T-helper 17 cell (primary cell): ENCODE measurements at places on chromosomes 16 and 17.

DNA sequence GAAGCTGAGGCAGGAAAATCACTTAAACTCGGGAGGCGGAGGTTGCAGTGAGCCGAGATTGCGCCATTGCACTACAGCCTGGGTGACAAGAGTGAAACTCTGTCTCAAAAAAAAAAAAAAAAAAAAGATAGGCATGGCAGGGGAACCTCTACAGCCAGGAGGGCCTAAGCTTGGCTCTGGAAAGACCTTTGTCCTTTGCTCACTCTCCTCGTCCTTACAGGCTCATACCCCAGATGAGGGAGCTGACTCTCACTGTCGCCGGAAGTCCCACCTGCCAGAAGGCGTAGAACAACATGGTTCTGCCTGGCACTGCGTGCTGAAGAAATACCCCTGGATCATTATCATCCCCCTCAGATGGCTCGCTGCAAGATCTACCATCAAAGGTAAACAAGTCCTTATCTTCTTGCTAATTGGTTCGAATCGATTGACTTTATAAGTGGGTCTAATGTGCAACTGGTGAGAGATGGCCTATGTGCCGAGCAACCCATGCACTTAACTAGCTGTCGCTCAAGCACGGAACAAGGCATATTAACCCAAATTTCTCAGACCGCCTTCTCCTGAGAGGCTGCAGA, 29.7 kb downstream of the RTN4RL1 start:
- no peak for DNase-seq

- no peak for DNase-seq
Observed at GRCh38 chr17:34658811-34659560, 79.6 kb downstream of the TMEM132E start.

GRCh38 chr17:8420041-8420934, 15.4 kb upstream of the NDEL1 start:
- DNase-seq = no peak

GRCh38 chr16:24855678-24856077, 9.9 kb downstream of the SLC5A11 start:
- DNase-seq = no peak

DNA sequence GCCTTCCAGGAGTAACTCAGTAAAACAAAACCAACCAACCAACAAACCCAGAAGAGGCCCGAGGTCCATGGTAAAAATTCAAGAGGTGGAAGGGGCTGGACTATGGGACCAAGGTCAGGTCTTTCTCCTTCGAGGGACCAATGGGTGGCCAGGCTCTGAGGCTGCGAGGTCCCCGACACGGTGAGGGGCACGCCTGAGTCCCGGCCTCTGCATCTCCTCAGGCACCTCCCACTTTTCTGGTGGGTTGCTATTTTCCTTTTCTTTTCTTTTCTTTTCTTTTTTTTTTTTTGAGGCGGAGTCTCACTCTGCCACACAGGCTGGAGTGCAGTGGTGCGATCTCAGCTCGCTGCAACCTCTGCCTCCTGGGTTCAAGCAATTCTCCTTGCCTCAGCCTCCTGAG, 18.0 kb downstream of the CD7 start:
- no peak for DNase-seq

- DNase-seq = no peak
Observed at GRCh38 chr16:17930280-17930679, 406.3 kb downstream of the NPIPA8 start.

DNA sequence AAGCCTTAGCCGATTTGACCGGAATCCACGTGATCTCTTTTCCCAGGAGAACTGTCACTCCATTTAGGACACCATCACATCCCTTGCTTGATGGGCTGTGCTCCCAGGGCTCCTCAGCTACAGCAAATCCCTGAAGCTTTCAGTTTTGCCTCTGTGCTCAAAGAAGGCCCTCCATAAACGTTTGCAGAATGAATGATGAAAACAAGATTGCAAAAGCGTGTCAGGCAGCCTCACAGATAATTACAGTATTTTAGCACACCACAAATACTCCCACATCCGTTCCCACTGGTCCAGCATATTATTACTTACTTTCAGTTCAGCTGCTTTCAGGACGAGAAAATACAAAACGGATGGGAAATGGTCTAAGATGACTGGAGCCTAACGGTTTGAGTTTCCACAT, 84.6 kb downstream of the USP31 start:
- DNase-seq = no peak

GRCh38 chr16:9050102-9050830, 41.2 kb upstream of the HAPSTR1 start:
- DNase-seq = no peak

GRCh38 chr16:67177743-67178699, 5.7 kb downstream of the MATCAP1 start:
- DNase-seq = peak; percentile 41

DNA sequence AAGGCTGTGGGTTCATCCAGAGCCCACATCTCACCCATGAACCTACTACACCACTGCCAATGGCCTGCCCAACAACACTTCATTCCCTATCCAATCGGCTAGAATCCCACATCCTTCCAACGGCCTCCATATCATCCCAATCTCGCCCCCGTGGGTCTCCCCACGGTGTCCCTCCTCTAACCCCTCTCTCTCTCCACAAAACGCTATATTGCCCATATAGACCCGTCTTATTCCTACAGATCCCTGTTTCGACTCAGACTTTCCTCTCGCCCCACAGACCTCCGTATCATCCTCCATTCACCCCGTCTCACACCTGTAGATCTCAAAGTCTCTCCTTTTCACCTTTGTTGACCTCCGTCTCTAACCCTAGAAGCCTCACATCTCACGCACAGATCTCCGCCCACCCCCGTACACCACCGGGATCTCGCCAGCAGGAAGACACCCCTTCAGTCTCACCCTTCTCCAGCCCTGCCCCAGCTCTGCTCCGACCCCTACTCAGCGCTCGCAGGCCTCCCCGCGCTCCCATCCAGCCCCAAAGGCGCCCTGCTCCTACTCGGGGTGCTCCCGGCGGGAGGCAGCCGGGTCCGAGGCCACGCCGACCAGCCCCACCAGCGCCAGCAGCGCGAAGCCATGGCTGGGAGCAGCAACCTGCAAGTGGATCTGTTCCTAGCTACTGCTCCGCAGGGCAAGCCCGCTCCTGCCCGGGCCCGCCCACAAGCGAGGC, at the start of gene FDXR:
TSS of gene FDXR (minus strand) at position 682 of the 724 bp plus-strand sequence. CDS start at position 632, 50 bp downstream.
- no peak for DNase-seq

DNA sequence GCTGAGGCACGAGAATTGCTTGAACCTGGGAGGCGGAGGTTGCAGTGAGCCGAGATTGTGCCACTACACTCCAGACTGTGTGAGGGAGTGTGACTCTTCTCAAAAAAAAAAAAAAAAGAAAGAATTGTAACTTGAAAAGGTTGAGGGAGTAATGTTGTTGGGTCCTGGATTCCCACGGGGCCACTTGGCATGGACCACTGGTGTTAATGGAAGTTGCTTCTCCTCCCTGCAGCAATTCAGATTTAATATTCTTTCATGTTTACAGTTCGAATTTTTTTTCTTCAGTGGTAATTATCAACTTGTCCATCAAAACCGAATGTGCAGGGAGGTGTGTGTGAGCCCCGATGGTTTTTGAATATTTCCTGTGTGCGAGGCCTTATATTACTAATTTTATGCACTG, 7.2 kb downstream of the EPN2 start:
- DNase-seq = no peak

- no peak for DNase-seq
Observed at GRCh38 chr17:76657505-76658241, 14.1 kb upstream of the ST6GALNAC1 start.

DNA sequence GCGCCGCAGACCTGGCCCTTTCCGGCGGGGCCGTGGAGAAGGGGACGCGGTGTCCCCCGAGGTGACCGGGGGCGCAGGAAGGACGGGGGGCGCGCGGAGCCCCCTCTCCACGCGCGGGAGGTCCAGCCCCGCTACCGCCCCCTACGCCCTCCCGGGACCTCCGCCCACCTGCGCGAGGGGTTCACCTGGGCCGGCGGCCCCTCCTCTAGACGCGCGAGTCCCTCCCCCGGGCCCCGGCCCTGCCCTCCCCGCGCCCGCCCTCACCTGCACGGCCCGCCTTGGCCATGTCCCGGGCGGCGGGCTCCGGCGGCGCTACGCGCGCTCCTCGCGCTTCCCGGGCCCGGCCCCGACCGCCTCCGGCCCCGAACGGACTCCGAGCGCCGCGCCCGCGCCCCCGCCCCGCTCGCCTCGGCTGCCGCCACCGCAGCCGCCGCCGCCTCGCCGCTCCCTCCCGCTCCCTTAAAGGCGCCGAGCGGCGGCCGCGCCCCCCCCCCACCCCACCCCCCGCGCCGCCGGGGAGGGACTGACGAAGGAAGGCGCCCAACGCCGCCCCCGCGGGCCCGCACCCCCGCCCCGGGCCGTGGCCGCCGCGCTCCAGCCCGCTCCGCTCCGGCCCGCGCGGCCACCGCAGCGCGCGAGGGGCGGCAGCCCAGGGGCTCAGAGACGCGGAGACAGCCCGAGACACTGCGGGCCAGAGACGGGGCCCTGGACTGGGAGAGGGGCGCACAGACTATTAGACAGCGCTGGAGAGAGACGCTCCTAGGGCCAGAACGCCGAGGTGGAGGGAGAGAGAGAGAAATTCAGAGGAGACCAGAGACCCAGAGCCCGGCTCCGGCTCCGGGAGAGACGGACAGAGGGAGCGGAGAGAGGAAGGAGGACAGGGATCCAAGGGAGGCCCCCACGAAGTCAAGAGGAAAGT, at the start of gene PITPNM3:
TSS of gene PITPNM3 (minus strand) at position 435 of the 919 bp plus-strand sequence. CDS start at position 286, 149 bp downstream.
- no peak for DNase-seq

- no peak for DNase-seq
Observed at GRCh38 chr17:19388791-19389785, 2.1 kb upstream of the MFAP4 start.

DNA sequence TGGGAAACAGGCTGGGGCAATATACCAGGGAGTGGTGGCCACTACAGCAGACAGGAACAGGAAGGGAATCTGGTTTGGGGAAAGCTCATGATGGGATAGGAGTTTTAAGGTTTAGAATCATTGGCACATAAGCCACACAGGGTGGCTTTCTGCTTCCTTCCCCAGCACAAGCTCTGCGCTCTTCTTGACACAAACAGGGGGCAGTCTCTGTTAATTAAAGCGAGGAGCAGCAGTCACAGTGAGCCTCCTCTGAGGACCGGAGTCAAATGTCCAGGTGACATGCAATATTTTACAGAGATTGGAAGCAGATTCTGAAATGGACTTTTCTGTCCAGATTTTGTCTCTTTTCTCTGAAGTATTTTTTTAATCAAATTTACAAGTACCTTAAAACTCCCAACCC, 2.8 kb upstream of the SHISA9 start:
- DNase-seq = no peak

DNA sequence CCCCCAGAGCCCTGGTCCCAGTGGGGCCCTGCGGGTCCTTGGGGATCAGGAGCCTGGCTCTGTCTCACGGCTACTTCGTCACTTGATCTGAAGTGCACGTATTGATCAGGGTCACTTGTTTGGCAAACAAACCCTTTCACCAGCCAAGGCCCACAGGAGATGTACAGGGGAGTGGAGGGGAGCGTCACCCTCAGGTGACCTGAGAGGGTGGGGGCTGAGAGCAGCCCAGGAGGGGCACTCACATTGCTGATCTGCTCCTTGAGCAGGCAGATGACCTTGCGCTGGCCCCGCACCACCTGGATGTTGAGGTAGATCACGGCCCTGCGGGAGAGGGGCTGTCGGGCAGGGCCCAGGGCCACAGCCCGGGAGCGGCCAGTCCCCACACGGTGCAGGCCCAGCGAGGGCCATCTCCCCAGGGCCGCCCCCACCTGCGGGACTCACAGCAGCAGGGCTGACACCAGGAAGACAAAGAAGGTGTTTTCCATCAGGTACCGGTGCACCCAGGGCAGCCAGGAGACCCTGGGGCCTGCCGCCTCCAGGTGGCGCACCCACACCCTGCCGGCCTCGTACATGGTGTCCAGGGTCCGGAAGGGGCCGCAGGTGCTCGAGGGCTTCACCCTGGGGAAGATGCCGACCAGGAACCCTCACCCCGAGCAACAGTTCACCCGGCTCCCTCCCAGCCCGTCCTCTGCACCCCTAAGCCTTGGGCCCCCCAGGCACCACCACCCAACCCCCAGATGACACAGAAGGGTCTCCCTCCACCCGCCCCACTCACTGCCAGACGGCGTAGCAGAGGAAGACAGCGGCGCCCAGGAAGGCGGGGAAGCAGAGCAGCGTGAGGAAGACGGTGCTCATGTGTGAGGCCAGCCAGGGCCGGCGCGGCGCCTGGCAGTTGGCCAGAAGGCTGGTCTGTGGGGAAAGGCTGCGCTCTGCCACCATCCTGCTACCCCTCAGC, 11.3 kb downstream of the TMC6 start:
- DNase-seq = no peak

DNA sequence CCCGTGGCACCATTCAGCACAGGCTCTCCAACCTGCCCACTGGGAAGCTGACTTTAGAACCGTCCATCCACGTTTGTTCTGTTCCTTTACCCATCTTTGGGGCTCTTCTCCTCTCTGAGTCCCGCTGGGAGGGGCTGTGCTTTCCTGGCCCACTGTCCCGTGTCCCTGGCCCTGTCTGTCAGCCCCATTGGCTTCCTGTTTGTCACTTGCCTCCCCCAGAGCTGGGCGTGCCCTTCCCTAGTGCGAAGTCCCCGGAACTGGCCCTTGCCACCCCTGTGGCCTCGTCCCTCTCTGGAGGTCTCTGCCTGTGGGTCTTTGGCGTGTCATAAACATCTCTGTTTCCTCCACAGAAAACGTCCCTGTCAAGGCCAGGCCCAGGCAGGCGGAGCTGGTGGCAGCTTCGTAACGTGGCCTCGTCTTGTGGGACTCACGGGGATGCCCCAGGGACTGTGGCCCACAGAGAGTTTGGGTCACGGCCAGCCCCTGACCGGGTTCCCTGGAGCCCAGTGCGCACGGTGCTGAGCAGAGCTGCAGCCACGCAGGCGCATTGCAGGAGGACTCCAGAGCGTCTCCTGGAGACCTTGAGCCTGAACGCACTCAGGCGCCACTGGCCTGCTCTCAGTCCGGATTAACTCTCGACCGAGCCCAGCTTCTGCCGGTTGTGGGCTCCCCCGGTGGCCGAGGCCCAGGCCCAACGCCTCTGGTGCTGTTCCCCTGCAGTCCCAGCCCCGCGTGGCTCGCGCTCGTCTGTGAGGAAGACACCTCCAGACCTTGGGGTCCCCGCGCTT, 7.3 kb downstream of the CHMP6 start:
- DNase-seq = no peak

DNA sequence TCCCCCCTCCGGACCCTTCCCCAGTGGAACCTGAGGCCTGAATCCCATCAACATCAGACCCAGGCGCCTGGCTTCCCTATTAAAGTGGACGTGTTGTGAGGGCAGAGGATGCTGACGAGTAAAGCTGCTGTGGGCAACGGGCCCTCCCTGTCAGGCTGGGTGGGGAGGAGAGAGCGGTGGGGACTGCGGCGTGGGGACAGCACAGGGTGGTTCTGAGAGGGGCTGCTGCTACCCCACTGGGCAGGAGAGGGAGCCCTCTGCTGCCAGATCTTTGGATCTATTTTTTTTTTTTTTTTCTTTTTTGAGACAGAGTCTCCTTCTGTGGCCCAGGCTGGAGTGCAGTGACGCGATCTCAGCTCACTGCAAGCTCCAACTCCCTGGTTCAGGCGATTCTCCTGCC, 5.9 kb downstream of the CA5A start:
- no peak for DNase-seq
